Hepatocyte (in vitro differentiated cells): ENCODE measurements at places on chromosomes 5 and 9. TPM values are rescaled to one million over a fixed set of nuclear protein-coding genes. Genes with fewer than 3 reads are reported as not detected.
A peak's percentile ranks its signal among the peaks of the same experiment; 100 is the strongest.

Gene LPCAT1
- total RNA-seq, result 44.1 and 46.7 TPM in 2 replicates

DNA sequence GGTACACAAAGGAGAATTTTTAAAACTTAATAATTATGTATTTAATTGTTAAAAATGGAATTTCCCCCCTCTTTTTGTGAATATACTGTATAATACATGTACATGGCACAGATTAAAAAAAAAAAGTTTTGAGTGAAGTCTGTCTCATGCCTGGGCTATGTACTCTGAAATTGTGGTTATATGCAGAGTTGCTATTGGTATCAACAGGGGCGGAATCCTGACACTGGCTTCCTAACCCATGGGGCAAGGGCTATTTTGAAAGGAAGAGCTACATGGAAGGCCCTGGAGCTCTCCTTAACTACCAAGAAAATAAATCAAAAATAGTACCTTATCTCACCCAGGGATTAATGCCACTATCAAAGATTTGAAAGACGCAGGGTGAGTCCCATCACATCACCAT lies 865 bp upstream of the FAM193B start:
- no peaks in the 10 kb centered on the region for H3K27me3 ChIP-seq
- H3K27ac ChIP-seq, result no peak overlapping the region
- no peak for DNase-seq
- peaks cover 25% of the 10 kb centered on the region for H3K4me1 ChIP-seq
- peaks cover 5% of the 10 kb centered on the region for H3K36me3 ChIP-seq

- no peaks in the 10 kb centered on the region for H3K4me1 ChIP-seq
- no peak overlapping the region for H3K27ac ChIP-seq
- no peak for DNase-seq
- H3K4me3 ChIP-seq, result no peak overlapping the region
- no peaks in the 10 kb centered on the region for H3K36me3 ChIP-seq
Measured at GRCh38 chr5:67808340-67808739, 407.2 kb upstream of the PIK3R1 start.

- H3K4me1 ChIP-seq, result no peaks in the 10 kb centered on the region
- H3K4me3 ChIP-seq, result no peak overlapping the region
Measured at GRCh38 chr9:73011956-73012355, 59.1 kb upstream of the ALDH1A1 start.

Gene SCGB3A1
- not detected in 2 replicates for total RNA-seq

DNA sequence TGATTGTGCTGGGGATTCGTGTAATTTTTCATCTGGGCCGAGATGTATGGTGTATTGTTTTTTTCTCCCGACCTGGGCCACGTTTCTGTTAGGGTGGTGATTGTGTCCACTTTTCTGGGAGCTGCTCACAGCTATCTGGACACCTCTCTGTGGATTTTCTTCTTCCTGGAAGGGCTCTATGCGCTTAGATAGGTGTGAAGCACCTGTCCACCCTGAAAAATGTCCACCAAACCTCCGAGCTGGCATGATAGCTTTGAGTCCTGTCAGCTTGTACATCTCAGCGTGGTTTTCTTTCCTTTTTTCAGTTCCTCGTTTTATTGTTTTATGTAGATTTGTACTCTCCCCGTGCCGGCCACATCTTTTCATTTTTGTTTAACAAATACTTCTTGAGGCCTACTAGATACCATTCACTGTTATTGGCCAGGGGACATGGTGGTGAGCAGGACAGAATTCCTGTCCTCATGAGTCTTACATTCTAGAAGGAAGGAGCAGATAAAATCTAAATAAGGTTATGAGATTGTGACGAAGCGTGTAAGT lies 1.1 kb downstream of the UGCG start:
- DNase-seq, result peak; percentile 20
- no peaks in the 10 kb centered on the region for H3K36me3 ChIP-seq
- H3K27ac ChIP-seq, result peak overlapping the region; percentile 100
- no peaks in the 10 kb centered on the region for H3K27me3 ChIP-seq
- peak overlapping the region; percentile 50 for H3K4me3 ChIP-seq

- no peaks in the 10 kb centered on the region for H3K36me3 ChIP-seq
- H3K27me3 ChIP-seq, result no peaks in the 10 kb centered on the region
- H3K4me1 ChIP-seq, result no peaks in the 10 kb centered on the region
- no peak for DNase-seq
- no peak overlapping the region for H3K27ac ChIP-seq
- no peak overlapping the region for H3K4me3 ChIP-seq
Measured at GRCh38 chr5:130937046-130937445, 228.0 kb downstream of the HINT1 start.

- H3K4me1 ChIP-seq, result peaks cover 3% of the 10 kb centered on the region
- no peaks in the 10 kb centered on the region for H3K27me3 ChIP-seq
- no peak overlapping the region for H3K4me3 ChIP-seq
- DNase-seq, result no peak
- no peak overlapping the region for H3K27ac ChIP-seq
Measured at GRCh38 chr5:137179203-137179602, 319.9 kb downstream of the SPOCK1 start.

DNA sequence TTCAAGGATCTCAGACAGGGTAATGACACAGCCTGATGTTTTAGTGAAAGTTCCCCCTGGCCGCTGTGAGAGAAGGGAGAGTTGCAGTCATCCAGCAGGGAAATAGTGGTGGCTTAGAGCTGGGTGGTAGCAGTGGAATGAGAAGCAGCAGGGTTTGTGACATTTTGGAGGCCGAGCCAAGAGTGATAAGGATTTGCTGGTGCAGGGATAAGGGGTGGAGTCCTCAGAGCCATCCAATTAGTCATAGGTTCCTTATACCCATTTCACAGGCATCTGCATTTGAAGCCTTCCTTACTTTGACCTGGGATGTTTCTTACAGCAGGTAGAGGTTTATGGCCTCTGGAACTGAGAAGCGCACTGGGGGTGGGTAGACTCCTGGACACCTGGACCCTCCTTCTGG lies 12.8 kb downstream of the JADE2 start:
- no peak overlapping the region for H3K4me3 ChIP-seq
- no peaks in the 10 kb centered on the region for H3K27me3 ChIP-seq
- no peak for DNase-seq
- H3K27ac ChIP-seq, result no peak overlapping the region
- no peaks in the 10 kb centered on the region for H3K4me1 ChIP-seq
- no peaks in the 10 kb centered on the region for H3K36me3 ChIP-seq

Gene CD180
- total RNA-seq, result 0.07 and 0.12 TPM in 2 replicates

Gene DPP7
- total RNA-seq, result 206 and 207 TPM in 2 replicates

DNA sequence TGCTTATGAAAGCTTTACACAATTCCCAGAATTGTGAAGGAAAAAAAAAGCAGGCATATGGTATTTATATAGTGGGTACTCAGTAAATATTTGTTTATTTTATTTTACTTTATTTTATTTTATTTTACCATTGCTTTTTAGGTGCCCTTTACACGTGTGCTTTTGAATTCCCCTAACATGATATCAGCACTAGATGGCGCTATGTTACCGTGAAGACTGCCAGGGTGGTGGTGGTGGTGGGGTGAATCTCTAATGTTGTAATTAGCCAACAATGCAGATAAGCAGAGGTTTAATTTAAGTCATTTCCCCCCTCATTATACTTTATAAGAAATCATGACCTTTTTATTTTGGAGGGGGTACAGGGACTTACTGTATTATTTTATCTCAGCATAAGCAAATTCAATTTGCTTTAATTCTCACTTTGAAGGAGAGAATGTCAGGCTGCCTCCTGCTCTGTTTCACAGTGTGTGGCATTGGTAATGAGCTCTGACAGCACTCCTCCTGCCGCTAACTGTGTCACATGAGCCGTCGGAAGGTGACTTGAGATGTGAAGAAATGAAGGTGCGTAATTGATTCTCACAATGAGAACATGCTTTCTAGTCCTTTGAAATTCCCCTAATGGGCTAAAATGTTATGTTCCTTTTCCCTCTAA lies 165.6 kb downstream of the YTHDC2 start:
- H3K4me3 ChIP-seq, result no peak overlapping the region
- peak; percentile 70 for DNase-seq
- H3K27me3 ChIP-seq, result no peaks in the 10 kb centered on the region
- H3K36me3 ChIP-seq, result no peaks in the 10 kb centered on the region
- H3K4me1 ChIP-seq, result no peaks in the 10 kb centered on the region

DNA sequence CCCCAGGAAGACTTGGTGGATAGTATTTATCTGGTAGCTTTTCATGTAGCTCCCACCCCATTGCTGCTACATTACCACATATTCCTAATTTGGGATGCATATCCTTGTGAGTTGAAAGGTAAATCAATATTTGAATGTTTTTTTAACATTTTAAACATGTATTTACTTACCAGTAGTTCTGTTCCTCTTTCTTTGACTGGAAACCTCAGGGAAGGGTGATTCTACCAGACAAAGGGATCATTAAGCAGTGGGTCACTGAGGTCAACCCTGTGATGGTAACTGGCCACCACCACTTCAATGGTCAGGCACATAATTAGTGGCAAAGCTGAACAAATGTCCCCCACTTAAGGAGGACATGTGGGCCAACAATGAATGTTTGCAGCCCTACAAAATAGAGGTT lies 27.2 kb upstream of the KLF9 start:
- H3K4me3 ChIP-seq, result no peak overlapping the region
- no peaks in the 10 kb centered on the region for H3K4me1 ChIP-seq
- no peaks in the 10 kb centered on the region for H3K36me3 ChIP-seq
- no peak for DNase-seq
- no peak overlapping the region for H3K27ac ChIP-seq

GRCh38 chr5:171592736-171593135 lies 173.3 kb downstream of the FGF18 start:
- H3K4me3 ChIP-seq, result no peak overlapping the region
- H3K4me1 ChIP-seq, result no peaks in the 10 kb centered on the region
- H3K36me3 ChIP-seq, result no peaks in the 10 kb centered on the region
- H3K27ac ChIP-seq, result no peak overlapping the region

DNA sequence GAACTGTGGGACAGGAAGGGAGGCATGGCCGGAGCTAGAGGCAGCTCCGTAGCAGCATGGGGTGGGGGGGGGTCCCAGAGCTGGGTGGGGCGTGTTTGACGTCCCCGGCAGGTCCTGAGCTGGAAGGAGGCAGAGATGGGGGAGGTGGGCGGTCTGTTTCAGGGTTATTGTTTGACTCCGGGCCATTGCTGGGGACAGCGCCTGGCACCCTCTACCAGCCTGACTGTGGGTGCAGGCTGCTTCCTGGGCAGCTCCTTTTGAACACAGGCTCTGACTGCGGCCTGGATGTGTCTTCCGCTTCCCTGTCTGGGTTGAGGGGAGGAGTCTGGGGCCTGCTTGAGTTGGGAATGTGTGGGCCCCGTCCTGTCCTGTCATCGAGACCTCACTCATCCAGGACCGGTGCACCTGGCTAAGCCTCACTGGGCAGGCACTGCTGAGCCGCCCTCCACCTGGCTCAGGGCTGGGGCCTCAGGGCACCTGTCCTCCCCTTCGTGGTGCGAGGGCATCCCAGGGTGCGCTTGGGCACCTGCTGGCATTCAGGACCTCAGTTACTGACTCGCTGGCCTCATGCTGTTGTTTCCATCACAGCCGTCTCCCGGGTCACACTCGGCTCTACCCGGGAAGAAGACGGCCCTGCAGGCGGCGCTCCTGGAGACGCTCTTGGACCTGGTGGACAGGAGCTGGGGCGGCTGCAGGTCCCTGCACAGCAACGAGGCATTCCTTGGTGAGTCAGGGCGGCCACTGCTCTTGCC lies 26.5 kb downstream of the CEP72 start:
- H3K4me3 ChIP-seq, result no peak overlapping the region
- no peak for DNase-seq
- H3K27me3 ChIP-seq, result no peaks in the 10 kb centered on the region
- no peaks in the 10 kb centered on the region for H3K36me3 ChIP-seq
- no peak overlapping the region for H3K27ac ChIP-seq

DNA sequence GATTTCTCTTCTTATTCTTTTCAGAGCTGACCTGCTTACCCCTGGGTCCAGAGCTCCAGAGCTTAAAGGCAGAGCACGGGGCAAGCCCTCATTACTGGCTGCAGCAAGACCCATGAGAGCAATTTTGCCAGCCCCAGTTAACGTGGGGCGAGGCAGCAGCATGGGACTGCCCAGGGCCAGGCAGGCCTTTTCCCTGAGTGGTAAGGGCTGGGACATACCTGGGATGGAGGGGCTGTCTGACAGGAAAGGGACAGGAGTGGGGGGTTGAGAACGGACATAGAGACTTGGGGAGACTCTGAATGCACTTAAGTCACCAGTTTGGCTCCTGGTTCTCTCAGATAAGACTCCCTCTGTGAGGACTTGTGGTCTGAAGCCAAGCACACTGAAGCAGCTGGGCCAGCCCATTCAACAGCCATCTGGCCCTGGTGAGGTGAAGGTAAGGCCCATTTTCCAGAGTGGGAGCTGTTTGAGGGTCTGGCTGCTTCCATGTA lies 26.2 kb downstream of the HMGXB3 start:
- H3K4me1 ChIP-seq, result peaks cover 5% of the 10 kb centered on the region
- no peaks in the 10 kb centered on the region for H3K27me3 ChIP-seq
- no peak overlapping the region for H3K4me3 ChIP-seq
- peak overlapping the region; percentile 75 for H3K27ac ChIP-seq
- H3K36me3 ChIP-seq, result no peaks in the 10 kb centered on the region
- no peak for DNase-seq

- H3K27me3 ChIP-seq, result no peaks in the 10 kb centered on the region
- H3K27ac ChIP-seq, result no peak overlapping the region
- H3K36me3 ChIP-seq, result no peaks in the 10 kb centered on the region
- no peak overlapping the region for H3K4me3 ChIP-seq
- no peaks in the 10 kb centered on the region for H3K4me1 ChIP-seq
Measured at GRCh38 chr9:105157171-105157583, 87.3 kb upstream of the SLC44A1 start.

DNA sequence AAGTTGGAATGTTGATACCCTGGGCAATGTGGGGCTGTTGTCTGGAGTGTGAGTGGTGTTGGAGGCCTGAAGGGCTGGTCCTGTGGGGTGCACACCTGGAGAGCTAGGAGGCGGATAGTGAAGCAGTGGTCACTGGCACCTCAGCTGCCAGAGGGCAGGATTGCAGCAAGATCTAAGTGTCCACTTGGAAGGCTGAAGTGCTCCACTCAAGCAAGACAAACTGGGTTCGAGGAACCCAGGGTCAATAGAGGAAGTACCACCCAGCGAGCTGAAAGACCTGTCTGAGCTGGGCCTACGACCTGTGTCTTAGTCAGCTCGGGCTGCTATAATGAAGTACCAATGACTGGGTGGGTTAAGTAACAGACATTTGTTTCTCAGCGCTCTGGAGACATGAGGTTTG lies 39.7 kb upstream of the TJP2 start:
- no peak for DNase-seq
- peaks cover 23% of the 10 kb centered on the region for H3K4me1 ChIP-seq
- H3K4me3 ChIP-seq, result no peak overlapping the region
- no peaks in the 10 kb centered on the region for H3K36me3 ChIP-seq

DNA sequence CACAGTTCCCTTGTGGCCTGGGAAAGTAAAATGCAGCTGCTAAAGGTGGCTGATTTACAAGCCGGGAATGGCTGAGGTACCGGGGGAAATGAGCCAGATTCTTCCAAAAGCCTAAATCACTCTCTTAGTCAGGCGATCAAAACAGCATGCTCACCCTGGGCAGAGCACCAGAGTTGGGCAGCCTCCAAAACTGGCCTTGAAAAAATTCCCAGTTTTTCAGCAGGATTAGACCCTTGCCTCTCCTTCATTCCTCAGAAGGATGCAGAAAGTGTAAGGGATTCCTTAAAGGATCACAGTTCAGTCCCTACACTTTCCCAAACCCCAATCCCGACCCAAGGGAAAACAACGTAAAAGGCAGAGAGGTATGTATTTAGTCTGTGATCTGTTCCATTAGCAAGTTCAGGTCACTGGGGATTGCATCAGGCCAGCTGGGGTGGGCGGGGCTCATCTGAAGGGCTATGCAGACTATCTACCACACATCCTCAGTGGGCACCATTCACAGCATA lies 16.9 kb downstream of the TMEM174 start:
- no peaks in the 10 kb centered on the region for H3K36me3 ChIP-seq
- peak overlapping the region; percentile 38 for H3K27ac ChIP-seq
- no peaks in the 10 kb centered on the region for H3K27me3 ChIP-seq
- DNase-seq, result peak; percentile 28

Gene SLC27A4
- total RNA-seq, result 16.1 and 23.4 TPM in 2 replicates
